ENCODE measurements at places on chromosomes 6 and 20.

DNA sequence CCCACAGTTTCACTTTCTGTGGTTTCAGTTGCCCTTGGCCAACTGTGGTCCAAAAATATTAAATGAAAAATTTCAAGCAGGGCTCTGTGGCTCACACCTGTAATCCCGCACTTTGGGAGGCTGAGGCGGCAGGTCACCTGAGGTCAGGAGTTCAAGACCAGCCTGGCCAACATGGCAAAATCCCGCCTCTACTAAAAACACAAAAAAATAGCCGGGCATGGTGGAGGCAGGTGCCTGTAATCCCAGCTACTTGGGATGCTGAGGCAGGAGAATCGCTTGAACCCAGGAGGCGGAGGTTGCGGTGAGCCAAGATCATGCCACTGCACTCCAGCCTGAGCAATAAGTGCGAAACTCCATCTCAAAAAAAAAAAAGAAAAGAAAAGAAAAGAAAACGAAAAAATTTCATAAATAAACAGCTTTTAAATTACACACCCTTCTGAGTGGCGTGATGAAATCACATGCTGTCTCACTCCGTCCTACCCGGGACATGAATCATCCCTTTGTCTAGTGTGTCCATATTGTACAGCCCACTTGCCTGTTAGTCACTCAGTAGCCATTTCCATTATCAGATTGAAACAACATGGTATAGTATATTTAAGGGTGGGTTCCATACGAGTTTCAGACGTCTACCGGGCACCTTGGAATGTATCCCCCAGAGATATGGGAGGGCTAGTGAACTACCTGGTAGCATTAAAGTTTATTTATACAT is 11.7 kb downstream of the PTPRK start:
- DNase-seq = peak; percentile 80

DNA sequence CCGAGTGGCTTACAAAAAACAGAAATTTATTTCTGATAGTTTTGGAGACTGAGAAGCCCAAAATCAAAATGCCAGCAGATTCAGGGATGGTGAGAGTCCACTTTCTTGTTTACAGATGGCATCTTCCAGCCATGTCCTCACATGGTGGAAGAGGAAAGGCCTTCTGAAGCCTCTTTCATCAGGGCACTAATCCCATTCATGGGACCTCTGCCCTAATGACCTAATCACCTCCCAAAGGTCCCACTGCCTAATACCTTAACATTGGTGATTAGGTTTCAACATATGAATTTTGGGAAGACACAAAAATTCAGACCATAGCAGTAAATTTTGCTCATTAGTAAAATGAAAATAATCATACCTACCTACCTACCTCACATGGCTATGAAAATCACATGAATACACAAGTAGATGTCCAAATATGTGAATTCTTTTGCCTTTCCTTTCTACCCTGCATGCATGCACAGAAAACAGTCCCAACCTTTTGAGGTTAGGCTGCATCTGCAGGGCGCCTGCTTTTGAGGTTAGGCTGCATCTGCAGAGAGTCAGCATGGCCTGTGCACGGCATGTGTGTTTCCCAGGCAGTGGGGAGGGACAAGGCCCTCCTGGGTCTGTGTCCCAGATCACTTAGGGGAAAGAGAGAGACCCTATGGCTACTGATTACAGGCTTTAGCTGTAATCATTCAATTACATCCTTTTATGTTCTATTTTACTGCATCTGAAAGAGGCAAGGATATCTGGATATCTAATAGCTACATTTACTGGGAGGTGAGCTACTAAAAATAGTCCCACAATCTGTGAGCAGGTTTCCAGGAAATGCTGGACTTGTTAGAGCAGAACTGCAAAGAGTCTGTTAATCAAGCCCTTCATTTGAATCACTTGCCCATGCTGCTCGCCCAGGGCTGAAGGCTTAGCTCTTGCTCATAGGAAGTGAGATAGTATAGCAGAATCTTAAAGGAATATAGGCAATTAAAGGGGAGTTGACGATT is 497.7 kb upstream of the MARCKS start:
- DNase-seq = no peak

DNA sequence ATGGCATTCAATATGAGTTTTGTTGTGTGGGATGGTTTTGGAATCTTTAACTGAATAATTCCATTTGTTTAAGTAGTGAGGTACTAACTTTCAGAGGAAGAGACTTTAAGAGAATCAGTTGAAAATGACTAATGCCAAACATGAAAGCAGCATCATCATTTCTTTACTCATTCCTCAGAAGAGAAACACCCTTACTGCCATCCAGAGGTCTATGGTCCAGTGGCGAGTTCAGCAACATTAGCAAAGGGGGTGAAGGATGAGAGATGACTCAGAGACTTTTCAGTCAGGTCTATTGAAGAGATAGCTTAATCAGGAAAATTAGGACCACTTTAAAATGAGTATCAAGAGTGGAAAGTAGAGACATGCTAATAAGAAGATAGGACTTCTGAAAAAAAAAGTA is 118.8 kb downstream of the COL19A1 start:
- DNase-seq = peak; percentile 40

GRCh38 chr6:125612345-125612846 is 137.0 kb upstream of the HEY2 start:
- no peak for DNase-seq

DNA sequence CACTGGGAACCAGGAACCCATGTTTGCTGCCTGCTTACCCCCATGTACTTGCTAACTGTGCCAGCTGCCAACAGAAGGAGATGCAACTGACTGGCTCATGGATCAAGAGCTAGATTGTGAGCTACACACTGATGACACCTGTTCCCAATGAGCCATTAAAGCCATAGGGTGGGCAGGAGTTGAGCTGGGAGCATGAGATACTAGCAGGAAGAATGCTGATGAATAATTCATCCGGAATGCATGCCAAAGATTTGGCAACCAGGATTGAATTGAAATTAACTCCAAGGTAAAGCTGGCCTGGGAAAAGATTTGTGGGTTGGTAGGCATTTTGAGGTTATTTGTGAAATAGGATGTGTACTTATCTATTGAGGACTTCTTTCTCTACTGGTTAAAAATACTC is 631.1 kb downstream of the KIF16B start:
- DNase-seq = peak; percentile 68

DNA sequence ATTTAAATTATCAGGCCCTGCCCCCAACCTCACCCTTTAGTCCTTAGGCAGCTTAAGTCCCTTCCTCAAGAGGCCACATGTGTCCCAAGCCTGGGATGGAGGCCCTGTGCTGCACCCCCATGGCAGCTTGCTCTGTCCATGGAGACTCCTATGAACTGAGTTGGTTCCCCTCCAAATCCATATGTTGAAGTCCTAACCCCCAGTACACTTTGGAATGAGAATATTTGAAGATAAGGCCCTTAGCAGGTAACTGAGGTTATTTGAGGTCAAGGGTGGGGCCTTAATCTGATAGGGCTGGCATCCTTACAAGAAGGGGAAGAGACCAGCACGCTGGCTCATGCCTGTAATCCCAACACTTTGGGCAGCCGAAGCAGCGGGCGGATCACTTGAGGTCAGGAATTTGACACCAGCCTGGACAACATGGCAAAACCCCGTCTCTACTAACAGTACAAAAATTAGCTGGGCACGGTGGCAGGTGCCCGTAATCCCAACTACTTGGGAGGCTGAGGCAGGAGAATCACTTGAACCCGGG is 6.7 kb upstream of the BEND3 start:
- DNase-seq = no peak

GRCh38 chr20:48079028-48079427 is 293.7 kb upstream of the SULF2 start:
- DNase-seq = no peak

DNA sequence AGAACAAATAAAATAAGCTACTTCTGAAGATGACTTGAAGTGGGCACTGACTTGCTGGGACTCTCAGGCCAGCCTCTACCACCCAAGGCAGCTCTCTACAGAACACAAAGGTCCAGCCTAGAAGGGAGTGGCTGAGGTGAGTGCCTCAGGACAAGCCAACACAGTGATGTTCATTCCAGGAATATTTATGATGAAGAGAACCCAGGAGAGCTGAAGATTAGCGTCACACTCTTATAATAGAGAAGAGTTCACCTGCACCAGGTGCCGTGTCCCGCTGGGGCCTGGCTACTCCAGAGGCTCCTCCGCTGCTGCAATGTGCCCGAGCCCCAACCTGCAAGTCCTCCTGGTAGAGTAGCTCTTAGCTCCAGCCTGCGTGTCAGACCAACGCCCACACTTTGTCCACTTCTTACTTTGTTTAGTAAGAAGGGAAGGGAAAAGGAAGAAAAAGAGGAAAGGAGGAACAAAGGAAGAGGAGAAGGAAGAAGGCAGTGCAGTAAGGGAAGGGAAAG is 182.4 kb upstream of the QKI start:
- DNase-seq = no peak

GRCh38 chr6:33315793-33316602 is 1.5 kb downstream of the ZBTB22 start:
- no peak for DNase-seq

GRCh38 chr6:16251706-16252105 is 13.3 kb downstream of the GMPR start:
- no peak for DNase-seq

- no peak for DNase-seq
Observed at GRCh38 chr20:57460781-57461465, 64.0 kb downstream of the CTCFL start.

DNA sequence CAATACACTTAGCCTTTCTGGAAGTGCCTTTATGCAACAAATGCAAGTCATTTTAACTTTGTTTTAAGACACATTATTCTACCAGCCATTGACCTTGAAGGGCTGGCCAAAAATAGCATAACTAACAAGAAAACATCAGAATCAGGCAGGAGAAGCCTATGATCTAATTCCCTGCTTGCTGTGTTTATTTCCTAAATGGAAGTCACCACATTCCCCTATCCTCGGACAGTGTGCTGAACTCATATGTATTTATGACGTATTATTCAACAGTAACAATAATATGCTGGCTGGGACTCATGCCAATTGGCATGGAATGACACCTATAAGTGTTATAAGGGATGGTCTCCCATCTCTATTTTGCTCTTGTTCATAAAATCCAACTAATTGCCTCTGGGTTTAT is 140.7 kb downstream of the MAP3K7 start:
- no peak for DNase-seq

DNA sequence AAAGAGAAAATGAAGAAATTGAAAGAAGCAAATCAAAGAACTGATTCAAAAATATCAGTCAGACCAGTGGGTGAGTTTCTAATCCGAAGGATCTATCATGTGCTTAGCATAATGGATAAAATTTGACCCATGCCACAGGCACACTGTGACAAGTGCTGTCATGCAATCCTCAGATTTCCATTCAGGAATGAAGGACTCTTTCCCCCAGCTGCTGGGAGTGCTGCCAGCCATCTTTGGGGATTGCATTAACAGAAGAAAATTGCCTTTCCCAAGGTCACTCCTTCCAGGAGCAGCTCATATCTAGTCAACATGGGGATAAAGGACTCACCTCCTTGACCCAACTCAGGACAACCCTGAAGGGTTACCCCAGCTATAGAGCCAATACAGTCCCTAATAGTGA is 316.7 kb upstream of the TBX18 start:
- DNase-seq = no peak

DNA sequence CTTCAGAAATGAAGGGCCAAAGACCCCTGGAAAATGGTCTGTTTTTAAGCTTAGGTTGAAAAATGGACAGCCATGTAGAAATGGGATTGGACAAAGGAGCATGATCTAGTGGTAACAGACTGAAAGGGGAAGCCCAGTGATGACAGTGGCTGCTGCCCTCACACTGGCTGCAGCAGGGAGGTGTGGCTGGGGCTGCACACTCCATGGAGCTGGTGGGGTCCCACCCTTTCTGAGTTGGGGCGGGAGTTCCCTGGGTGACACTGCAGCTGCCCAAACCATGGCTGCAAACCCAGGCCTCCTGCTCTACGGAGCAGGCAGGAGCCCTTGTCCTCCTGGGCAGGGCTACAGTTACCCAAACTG is 8.5 kb upstream of the PACSIN1 start:
- DNase-seq = no peak

DNA sequence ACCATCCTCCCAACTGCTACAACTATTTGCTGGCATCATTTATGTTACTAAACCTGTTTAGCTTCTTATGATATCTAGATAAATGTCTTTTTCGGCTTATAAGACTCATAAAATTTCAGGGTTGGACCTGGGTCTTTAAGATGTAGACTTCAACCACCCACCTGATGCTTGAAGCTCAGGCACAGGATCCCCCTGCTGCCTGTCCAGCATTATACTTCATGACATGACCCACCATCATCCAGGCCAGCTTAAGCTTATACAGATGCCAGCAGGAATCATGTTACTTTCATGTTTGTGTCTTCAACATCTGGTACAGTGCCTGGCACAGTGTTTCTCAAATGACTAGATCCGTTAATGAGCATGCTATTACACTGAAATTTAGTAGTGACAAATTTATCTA is 47.4 kb downstream of the SLC17A5 start:
- no peak for DNase-seq

- no peak for DNase-seq
Observed at GRCh38 chr6:136303516-136303915, 13.9 kb upstream of the BCLAF1 start.

DNA sequence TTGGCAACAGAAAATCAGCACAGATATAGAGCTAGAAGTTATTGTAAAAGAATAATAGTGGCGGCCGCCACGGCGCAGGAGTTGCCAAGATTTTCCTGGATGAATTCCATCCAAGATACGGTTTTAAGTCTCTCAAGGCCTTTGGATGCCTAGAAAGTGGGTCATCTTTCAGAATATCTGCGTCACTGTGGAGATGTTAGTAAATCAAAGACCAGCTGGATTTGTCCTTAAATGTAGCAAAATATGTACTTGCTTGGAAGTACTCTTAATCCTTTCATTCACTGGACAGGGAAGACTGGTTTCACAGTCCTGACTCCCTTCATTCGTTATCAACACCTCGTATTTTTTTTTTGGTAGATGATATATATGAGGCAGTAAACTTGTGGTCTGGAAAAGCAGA is 83.0 kb downstream of the SLC22A3 start:
- DNase-seq = peak; percentile 19

DNA sequence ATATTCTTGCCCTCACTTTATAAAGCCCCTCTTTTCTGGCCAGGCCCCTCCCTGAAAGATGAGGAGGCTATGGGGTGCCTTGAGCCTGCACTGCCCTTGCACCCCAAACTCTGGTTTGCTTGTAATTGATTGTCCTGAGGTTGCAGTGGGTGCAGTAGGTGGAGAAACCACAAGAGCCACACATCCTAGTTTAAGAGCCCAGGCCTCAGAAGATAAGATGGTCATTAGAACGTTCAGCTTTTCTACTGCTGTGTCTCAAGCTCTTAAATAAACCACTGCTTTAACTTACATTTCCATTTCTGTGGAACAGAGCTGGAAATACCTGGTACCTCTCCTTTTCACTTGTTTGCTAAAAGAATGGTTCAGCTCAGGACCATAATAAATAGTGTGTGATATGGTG is 9.0 kb downstream of the MRAP2 start:
- no peak for DNase-seq

DNA sequence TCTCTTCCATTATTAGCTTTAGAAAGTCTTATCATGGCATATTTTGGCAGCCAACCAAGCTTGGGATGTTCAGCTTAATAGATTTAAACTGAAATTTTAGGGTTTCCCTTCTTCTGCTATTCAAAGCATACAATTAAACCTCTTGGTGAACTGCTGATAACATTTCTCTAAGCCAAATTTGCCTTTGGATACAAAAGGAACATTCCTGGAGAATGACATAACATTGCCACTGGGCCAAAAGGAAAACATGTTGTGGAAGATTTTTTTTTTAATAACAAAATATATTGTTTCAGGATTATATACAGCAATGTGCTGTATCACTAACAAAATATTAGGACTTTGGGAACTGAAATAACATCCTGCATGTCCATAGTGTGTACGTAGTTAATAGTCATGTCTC is 215.1 kb upstream of the TBX18 start:
- peak; percentile 3 for DNase-seq

GRCh38 chr6:82744286-82745015 is 321.2 kb downstream of the UBE3D start:
- no peak for DNase-seq

- no peak for DNase-seq
Observed at GRCh38 chr20:31666258-31667042, 28.7 kb downstream of the COX4I2 start.

Measured in HS-5 (cell line).